ENCODE measurements at places on chromosomes 4 and X.

- no peak for DNase-seq
Observed at GRCh38 chrX:47807548-47807947, 29.2 kb upstream of the ZNF81 start.

- peak; percentile 25 for DNase-seq
Observed at GRCh38 chrX:104565791-104566680, at the start of gene IL1RAPL2. IL1RAPL2 (plus strand) TSS chrX:104566199.

DNA sequence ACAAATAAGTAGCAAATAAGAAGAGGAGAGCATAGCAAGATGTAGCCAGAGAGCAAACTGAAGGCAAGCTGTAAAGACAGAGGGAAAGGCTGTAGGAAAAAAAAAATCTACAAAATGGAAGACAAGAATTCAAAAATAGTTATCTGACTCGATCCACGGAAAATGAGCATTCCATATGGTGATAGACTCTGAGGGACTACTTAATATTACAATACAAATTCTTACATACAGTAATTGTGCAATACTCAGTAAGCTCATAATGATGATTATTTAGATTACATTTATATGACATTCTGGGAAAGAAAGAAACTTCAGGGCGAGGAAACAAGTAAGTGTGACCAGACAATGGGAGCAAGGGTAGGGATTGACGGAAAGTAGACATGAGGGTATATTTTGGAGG, 102.6 kb downstream of the UNC5C start:
- no peak for DNase-seq

GRCh38 chr4:159134429-159134828, 31.6 kb downstream of the RAPGEF2 start:
- DNase-seq: no peak

DNA sequence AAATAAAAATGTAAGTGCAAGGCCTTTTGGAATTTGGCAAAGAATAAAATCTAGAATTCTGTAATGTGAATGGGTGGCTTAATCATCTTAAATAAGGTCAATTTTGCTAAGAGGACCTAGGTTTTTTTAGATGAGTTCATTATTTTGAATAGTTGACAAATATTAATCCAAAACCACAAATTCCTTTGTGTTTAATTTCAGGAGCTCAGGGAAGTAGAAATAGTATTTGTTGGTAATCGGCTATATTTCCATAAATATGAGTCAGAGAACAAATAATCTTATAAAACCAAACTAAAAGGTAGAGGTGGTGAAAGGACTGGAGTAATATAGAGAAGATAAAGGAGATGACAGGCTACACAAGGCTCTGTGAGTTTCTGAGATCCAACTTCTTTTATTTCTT, 190.4 kb upstream of the TLL1 start:
- DNase-seq: no peak

- no peak for DNase-seq
Observed at GRCh38 chr4:180541678-180542077, 1701.5 kb upstream of the TENM3 start.

DNA sequence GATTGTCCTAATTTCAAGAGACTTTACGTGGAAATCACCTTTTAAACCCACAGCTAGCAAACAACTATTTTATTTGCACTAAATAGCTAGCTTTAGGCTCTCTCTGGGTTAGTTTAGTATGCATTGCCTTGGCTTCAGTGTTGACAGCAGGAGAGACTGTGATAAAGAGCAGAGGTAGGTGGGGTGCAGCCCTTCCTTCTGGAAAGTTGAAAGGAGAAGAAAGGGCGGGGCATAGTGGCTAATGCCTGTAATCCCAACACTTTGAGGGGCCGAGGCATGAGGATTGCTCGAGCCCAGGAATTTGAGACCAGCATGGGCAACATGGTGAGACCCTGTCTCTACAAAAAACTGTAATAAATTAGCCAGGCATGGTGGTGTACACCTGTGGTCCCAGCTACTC, 29.0 kb upstream of the TMEM154 start:
- DNase-seq: no peak

DNA sequence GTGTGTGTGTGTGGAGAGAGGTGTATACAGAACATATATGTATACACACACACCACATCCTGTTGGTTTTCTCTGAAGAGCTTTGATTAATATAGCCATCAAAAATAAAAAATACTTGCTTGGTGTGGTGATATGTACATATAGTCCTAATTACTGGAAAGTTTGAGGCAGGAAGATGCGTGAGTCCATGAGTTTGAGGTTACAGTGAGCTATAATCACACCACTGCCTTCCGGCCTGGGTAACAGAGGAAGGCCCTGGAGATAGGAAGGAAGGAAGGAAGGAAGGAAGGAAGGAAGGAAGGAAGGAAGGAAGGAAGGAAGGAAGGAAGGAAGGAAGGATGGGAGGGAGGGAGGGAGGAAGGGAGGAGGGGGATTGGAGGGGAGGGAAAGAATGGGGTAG, 360.4 kb upstream of the CPEB2 start:
- DNase-seq: no peak
